ENCODE measurements at places on chromosomes 13 and 19. TPM values are rescaled to one million over a fixed set of nuclear protein-coding genes. Genes with fewer than 3 reads are reported as not detected.

GRCh38 chr13:28424541-28424940, 70.4 kb downstream of the FLT1 start:
- no peaks in the 10 kb centered on the region for H3K36me3 ChIP-seq
- no peak overlapping the region for H3K27ac ChIP-seq
- H3K4me1 ChIP-seq: no peaks in the 10 kb centered on the region
- H3K4me3 ChIP-seq: no peak overlapping the region

- H3K27me3 ChIP-seq: no peaks in the 10 kb centered on the region
- H3K4me1 ChIP-seq: peaks cover 3% of the 10 kb centered on the region
- no peak overlapping the region for H3K27ac ChIP-seq
- no peak for DNase-seq
- H3K36me3 ChIP-seq: no peaks in the 10 kb centered on the region
- H3K4me3 ChIP-seq: no peak overlapping the region
Observed at GRCh38 chr13:50132904-50133357, 117.7 kb downstream of the KCNRG start.

GRCh38 chr19:34707661-34708060, 26.4 kb upstream of the ZNF181 start:
- H3K36me3 ChIP-seq: no peaks in the 10 kb centered on the region
- no peak overlapping the region for H3K27ac ChIP-seq
- H3K27me3 ChIP-seq: no peaks in the 10 kb centered on the region

GRCh38 chr19:1136201-1136600, 32.4 kb downstream of the GPX4 start:
- H3K36me3 ChIP-seq: no peaks in the 10 kb centered on the region
- no peak overlapping the region for H3K4me3 ChIP-seq
- H3K27ac ChIP-seq: no peak overlapping the region
- H3K4me1 ChIP-seq: peaks cover 23% of the 10 kb centered on the region
- DNase-seq: no peak
- no peaks in the 10 kb centered on the region for H3K27me3 ChIP-seq

DNA sequence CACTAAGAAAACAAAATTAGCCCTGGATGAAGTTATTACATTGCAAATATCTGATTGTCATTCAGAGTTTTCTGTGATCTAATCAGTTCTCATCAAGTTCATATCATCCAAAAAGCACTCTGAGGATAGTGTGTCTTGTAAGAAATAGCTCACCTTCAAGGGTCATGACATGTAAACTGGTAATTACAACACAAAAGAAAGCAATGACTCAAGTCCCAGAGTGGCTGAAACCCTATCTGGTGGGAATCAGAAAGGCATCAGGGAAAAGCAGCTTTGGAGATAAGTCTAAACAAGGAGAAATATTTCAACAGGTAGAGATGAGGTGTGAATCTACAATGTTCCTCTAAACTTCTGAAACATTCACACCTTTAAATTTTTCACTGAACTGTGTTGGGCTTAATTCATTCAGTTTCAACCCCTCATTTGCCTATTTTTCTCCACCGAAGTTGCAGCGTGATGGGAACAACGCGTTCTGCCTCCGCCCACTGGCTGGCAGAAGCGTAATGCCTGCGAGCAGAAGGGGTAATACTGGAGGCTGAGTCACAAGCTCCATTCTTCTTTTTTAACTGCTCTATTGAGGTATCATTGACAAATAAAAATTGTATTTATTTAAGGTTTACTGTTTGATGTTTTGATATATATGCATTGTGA, 155.2 kb upstream of the IPO5 start:
- H3K4me1 ChIP-seq: no peaks in the 10 kb centered on the region
- no peak overlapping the region for H3K4me3 ChIP-seq
- H3K27ac ChIP-seq: no peak overlapping the region
- H3K27me3 ChIP-seq: no peaks in the 10 kb centered on the region
- no peak for DNase-seq

DNA sequence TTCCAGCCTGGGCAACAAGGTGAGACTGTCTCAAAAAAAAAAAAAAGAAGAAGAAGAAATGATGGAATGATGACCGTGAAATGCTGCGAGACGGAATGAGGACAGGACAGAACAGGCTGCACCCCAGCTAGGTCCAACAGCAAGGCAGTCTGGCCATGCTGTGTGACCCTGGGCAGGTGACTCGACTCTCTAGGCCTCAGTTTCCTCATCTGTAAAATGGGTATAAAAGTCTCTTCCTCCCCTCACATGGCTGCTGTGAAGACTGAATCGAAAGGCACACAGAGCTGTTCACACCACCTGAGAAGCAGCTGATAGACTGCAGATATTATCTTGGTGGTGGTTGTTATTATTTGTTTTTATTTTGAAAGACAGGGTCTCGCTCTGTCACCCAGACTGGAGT, 22.3 kb downstream of the PTPRS start:
- H3K27me3 ChIP-seq: no peaks in the 10 kb centered on the region
- H3K4me1 ChIP-seq: peaks cover 3% of the 10 kb centered on the region
- no peaks in the 10 kb centered on the region for H3K36me3 ChIP-seq

The PIBF1 gene
- total RNA-seq: 5.5 TPM

The PRTN3 gene
- not detected for total RNA-seq

The GPC6 gene
- total RNA-seq: 0.51 TPM

The C19orf67 gene
- not detected for total RNA-seq

The CYP4F8 gene
- total RNA-seq: not detected

The SCAMP4 gene
- total RNA-seq: 38.4 TPM
